IPS DF 6.9 (cell line): ENCODE measurements at places on chromosomes 6 and 20.

GRCh38 chr20:24334830-24335229 lies 134.6 kb upstream of the SYNDIG1 start:
- no peak for DNase-seq

- no peak for DNase-seq
These were observed 96.2 kb upstream of the RNF217 start for GRCh38 chr6:124866040-124866439.

- DNase-seq: no peak
These were observed 23.2 kb upstream of the SAMHD1 start for GRCh38 chr20:36974660-36975059.

DNA sequence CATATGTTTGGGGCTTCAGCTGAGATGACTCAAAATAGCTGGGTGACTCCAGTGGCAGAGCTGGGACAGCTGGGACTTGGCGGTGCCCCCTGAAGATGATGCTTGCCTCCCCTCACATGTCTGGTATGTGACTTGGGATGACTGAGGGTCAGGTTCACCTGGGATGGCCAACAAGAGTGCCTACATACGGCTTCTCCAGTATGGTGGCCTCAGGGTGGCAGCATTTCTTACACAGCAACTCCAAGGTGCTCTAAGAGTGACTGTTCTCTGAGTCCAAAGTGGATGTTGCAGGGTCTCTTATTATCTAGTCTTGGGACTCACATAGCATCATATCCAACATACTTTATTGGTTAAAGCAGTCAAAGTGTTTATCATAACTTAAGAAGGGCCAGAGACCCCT lies 87.8 kb upstream of the CENPW start:
- DNase-seq: no peak

GRCh38 chr6:29924731-29925130 lies 17.6 kb upstream of the HLA-A start:
- DNase-seq: no peak

DNA sequence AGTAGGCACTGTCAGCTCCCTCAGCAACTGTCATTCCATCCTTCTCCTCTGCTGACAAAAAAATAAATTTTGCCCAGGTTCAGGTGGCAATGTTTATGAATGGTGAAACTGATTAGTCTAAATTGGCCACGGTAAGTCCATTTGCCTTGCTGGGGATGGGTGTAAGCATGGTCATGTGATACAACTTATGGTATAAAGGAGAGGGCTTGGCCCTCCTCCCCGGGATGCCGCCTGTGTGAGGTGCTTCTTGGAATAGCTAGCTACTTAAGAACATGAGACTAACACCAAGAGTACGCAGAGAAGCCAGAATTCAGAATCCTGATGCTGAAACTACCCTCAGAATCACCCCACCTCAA lies 94.4 kb upstream of the MAP7 start:
- DNase-seq: no peak

DNA sequence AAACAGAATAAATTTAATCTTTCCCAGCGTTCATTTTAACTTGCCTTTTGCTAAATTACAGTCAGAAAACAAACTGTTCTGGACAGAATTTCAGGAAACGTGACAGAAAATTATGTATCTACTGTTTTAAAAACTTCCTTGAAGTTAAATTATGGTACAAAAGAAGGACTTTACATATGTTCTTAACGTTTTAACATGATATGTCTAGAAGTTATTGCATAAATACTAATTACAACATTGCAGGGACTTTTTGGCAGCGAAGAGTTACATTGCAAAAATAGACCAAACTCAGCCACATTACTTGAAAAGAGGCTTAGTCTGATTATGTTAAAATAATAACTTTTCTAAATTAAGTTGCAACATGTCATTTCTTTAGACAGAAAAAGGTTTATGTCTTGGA lies 142.1 kb upstream of the IMPG1 start:
- no peak for DNase-seq

DNA sequence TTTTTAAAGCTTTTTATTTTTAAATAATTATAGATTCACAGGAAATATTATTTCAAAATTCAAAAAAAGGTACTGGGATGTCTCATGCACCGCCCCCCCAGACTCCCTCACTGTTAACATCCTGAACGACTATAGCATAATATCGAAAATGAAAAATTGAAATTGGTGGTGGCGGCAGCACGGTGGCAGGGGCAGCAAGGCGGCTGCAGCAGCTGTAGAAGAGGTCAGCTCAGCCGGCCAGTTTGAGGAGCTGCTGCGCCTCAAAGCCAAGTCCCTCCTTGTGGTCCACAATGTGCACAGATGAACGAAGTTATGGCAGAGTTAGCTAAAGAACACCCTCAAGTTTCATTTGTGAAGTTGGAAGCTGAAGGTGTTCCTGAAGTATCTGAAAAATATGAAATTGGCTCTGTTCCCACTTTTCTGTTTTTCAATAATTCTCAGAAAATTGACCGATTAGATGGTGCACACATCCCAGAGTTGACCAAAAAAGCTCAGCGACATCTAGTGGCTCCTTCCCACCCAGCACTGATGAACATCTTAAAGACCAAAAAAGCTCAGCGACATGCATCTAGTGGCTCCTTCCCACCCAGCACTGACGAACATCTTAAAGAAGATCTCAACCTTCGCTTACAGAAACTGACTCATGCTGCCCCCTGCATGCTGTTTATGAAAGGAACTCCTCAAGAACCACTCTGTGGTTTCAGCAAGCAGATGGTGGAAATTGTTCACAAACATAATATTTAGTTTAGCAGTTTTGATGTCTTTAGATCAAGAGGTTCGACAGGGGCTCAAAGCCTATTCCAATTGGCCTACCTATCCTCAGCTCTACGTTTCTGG lies 100.8 kb downstream of the FAM217A start:
- no peak for DNase-seq

GRCh38 chr20:47706345-47706744 lies 78.9 kb downstream of the SULF2 start:
- DNase-seq: no peak

- no peak for DNase-seq
These were observed 118.6 kb downstream of the MAP3K4 start for GRCh38 chr6:161110028-161110779.

DNA sequence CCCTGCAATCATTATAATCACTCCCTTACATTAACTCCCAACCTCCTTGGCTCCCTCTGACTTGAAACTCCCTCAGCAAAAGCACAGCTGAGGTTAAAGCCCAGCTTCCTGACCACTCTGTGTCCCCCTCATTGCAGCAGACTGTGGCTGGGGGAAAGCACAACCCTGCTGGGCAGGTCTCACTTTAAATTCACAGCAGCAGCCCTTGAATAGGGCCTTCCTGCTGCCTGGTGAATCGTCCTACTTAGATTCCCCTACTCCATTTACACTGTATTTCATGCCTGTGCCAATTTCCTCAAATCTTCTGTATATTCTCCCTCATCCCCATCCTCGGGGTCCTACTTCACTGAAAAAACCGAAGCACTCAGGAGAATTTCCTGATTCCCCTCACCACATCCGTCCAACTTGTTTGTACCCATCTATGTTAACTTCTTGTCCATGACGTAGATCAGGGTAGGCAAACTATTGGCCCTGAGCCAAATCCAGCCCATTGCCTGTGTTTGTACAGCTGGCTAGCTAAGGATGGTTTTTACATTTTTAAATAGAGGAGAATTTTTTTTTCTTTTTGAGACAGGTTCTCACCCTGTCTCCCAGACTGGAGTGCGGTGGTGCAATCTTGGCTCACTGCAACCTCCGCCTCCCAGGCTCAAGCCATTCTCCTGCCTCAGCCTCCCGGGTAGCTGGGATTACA lies 31.5 kb upstream of the GCM1 start:
- no peak for DNase-seq

DNA sequence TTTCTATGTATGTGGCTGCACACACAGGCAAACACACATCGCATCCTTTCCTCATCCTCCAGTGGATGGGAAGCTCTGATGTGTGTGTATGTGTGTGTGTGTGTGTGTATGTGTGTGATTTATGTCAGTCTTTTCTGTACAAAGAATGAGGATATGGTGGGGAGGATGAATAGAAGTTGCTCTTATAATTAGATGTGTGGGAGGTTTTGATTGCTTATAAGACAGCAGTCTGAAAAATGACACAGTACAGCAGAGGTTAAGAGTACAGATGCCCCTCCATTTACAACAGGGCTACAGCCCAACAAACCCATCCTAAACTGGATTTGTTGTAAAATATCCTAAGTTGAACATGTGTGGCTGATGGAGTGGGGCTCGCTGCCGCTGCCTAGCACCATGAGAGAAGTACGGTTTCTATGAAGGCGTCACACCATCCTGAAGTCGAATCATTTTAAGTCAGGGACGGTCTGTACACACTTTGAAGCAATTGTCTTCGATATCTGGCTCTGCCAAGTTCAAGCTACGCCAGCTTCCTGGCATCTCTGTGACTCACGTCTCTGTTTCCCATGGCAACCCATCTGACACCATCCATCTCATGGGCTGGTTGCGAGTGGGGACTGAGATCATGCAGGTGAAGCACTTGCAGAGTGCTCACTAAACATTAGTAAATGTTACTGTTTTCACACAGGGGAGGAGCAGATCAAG lies 252.6 kb downstream of the MYLK4 start:
- DNase-seq: no peak

GRCh38 chr6:4613381-4613780 lies 162.8 kb upstream of the CDYL start:
- no peak for DNase-seq

- no peak for DNase-seq
These were observed 372.7 kb upstream of the SULF2 start for GRCh38 chr20:48158014-48158413.

DNA sequence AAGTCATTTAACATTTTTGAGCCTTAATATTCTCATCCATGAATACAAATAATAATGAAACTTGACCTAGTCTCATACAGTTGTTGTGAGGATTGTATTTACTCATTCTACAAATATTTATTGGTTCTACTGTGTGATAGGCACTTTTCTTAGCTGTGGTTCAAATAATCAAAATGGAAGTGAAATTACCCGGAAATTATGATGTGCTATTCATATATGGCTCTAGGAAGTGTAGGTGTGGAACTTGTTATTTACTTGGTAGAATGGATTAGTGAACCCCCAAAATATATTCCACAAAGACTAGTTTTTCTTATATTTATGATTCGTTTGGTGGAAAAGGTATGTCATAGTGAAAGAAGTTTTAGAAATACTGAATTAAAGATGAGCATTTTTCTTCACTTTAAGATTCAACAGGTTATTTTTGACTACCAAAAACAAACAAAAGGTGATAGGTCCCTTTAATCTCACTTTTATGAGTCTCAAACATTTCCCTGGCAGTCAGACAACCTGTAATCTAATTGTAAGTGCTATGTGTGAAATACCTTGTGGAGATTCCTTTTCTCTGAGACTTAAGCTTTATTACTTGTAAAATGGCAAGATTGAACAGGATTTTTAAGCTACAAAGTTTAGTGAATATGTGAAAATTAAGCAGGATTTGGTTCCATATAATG lies 77.8 kb downstream of the STXBP5 start:
- DNase-seq: no peak

DNA sequence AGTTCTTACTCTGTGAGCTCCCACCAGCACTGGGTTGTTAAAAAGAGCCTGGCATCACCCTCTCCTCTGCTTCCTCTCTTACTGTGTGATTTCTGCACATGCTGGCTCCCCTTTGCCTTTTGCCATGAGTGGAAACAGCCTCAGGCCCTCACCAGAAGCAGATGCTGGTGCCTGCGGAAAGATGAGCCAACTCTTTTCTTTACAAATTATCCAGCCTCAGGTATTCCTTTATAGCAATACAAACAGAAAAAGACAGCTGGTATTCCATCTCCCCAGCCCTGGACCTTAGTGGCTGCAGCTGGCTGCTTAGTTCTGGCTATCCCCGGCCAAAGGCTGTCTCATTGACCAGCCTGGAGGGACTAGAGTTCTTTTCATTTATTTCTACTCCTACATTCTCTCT lies 129.1 kb downstream of the IMPG1 start:
- DNase-seq: no peak

DNA sequence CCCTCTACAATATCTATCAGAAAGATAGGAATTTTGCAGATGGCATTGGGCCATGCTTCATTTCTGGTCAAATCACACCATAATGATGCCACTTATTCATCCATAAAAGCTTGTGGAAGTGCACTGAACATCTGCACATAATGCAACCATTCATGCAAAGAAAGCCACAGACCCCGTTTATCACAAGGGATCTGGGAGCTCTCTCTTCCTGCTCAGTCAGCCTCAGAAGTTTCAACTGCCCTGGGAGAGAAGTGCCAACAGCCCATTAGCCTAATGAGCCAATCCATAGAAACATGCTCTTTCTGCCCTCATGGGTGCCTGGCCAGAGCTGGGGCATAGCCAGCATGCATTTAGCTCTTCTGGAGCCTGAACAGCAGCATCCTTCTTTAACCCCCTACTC lies 85.8 kb downstream of the SLC35F1 start:
- DNase-seq: no peak

GRCh38 chr6:49782725-49783124 lies 4.4 kb downstream of the PGK2 start:
- DNase-seq: no peak

- DNase-seq: no peak
These were observed 11.8 kb downstream of the FRMD1 start for GRCh38 chr6:168067081-168067759.

GRCh38 chr6:69232496-69232895 lies 564.3 kb downstream of the LMBRD1 start:
- DNase-seq: no peak

- DNase-seq: no peak
These were observed 108.7 kb upstream of the MAP3K4 start for GRCh38 chr6:160882791-160883279.

DNA sequence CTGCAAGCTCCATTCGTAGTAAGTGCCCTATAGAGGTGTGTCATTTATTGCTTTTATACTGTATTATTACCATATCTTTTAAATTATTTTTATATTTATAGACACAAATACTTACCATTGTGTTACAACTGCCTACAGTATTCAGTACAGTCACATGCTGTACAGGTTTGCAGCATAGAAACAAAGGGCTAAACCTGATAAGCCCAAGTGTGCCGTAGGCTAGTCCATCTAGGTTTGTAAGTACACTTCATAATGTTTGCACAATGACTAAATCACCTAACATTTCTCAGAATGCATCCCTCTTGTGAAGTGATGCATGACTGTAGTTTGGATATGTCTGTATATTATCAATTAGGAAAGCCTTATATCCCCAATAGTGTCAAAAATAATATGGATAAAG lies 122.8 kb downstream of the CLVS2 start:
- DNase-seq: no peak

GRCh38 chr20:44928595-44928994 lies 18.7 kb downstream of the PABPC1L start:
- DNase-seq: no peak

- DNase-seq: no peak
These were observed 524.9 kb downstream of the PHF3 start for GRCh38 chr6:64160486-64160885.

- DNase-seq: no peak
These were observed 28.3 kb upstream of the B3GAT2 start for GRCh38 chr6:70985156-70985555.

DNA sequence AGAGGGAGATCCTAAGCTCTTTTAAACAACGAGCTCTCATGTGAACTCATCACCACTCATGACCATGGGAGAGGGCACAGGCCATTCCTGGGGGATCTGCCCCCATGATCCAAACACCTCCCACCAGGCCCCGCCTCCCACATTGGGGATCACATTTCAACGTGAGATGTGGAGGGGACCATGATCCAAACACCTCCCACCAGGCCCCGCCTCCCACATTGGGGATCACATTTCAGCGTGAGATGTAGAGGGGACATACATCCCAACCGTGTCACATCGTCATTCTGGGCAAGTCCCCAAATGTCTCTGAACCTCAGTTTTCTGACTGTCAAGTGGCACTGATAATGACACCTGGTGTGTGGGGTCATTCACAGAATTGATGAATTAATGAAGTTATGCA lies 641.8 kb downstream of the CDH26 start:
- DNase-seq: no peak
